ENCODE measurements at places on chromosomes 7 and 10.

- no peak for DNase-seq
These were observed 6.0 kb downstream of the IL15RA start for GRCh38 chr10:5971315-5971832.

GRCh38 chr7:133039614-133040013 lies 42.3 kb downstream of the CHCHD3 start:
- DNase-seq: no peak

DNA sequence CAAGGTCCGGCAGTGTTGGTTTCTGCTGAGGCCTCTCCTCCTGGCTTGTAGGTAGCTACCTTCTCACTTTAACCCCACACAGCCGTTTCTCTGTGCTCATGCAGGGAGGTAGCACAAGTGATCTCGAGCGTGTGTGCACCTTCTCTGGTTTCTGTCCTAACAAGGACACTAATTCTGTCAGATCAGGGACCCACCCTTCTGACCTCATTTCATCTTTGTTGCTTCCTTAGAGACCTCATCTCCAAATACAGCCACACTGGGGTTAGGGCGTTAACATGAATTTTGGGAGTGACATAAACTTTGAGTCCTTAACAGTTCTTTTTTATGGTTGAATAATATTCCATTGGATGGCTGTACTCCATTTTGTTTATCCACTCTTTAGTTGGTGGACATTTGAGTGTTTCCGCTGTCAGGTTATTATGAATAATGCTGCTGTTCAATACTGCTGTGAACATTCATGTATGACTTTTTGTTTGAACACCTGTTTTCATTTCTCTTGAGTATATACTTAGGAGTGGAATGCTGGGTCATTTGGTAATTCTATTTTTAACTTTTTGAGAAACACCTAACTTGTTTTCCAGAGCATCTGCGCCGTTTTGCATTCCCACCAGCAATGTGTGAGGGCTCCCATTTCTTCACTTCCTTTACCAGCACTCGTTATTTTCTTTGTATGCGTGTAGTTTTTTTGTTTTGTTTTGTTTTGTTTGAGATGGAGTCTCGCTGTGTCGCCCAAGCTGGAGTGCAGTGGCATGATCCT lies 57.5 kb downstream of the LCOR start:
- no peak for DNase-seq

- DNase-seq: no peak
These were observed 204.5 kb upstream of the GHITM start for GRCh38 chr10:83934641-83935338.

- no peak for DNase-seq
These were observed 80.4 kb upstream of the CDK6 start for GRCh38 chr7:92916770-92917224.

DNA sequence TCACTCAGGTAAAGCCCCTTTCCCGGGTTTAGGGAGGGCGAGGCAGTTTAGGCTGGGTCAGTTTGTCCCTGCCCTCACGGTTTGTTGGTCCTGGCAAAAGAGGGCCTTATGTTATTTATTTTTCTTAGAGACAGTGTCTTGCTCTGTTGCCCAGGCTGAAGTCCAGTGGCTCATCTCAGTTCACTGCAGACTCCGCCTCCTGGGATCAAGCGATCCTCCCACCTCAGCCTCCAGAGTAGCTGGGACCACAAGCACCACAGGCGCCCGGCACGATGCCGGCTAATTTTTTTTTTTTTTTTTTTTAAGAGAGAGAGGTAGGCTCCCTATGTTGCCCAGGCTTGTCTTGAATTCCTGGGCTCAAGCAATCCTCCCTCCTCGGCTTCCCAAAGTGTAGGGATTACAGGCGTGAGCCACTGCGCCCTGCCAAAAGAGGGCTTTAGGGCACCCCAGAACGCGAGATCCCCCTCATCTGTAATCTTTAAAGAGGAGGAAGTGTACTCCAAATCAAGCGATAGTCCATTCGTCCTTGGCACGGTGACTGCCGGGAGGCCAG lies 626 bp upstream of the BMS1 start:
- peak; percentile 21 for DNase-seq

GRCh38 chr10:75018686-75019307 lies 92.7 kb upstream of the SAMD8 start:
- no peak for DNase-seq

GRCh38 chr7:76016191-76016947 lies 22.0 kb upstream of the TMEM120A start:
- no peak for DNase-seq

- DNase-seq: no peak
These were observed 243.0 kb upstream of the VWC2 start for GRCh38 chr7:49530481-49530880.

DNA sequence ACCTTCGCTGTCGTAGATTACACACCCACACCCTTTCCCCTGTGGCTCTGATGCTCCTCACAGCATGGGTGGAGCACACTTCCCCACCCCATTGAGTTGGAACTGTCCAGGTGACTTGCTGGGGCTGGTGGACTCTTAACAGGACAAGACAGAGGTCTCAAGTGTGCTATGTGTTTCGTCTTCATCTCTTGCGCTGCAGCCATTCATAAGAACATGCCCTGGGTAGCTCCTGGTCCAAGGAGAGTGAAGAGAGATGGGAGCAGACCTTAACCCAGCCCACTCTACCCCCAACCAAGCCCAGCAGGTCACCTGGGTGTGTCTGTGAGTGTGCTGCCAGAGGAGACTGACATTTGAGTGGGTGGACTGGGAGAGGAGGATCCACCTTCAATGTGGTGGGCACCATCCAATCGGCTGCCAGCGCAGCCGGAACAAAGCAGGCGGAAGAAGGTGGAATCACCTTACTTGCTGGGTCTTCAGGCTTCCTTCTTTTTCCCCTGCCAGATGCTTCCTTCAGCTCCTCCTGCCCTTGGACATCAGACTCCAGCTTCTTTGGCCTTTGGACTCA lies 112.4 kb downstream of the HTR5A start:
- DNase-seq: no peak

DNA sequence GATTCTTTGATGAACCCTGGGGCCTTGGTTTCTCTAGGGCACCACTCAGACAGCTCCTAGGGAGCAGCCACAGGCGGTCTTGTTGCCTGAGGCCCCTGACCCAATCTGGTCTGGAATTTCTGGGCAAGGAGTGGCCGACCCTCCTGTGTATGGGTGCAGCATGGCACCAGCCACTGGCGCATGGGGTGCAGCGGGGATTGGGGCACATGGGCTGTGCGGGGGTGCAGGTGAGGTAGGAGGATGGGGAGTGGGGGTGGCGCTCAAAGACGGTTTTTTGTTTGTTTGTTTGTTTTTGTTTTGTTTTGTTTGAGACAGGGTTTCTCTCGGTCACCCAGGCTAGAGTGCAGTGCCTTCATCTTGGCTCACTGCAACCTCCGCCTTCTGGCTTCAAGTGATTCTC lies 62.3 kb downstream of the HTR5A start:
- no peak for DNase-seq

DNA sequence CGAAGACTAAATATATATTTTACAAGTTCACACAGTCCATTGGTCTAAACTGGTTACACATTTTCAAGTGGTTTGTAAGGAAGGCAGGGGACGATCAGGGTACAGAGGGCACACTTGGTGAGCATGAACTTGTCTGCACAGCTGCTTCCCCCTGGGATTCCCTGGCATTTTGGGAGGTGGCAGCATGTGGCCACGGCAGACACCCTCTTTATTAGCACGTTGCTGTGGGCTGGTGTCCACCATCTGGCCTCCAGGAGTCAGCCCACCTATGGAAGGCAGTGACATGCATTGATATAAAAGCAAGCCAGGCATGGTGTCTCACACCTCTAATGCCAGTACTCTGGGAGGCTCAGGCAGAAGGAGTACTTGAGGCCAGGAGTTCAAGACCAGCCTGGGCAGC lies 350.2 kb downstream of the TYW1 start:
- no peak for DNase-seq

GRCh38 chr7:54996391-54996790 lies 22.4 kb upstream of the EGFR start:
- no peak for DNase-seq

GRCh38 chr7:148588670-148589131 lies 1.9 kb upstream of the C7orf33 start:
- no peak for DNase-seq

DNA sequence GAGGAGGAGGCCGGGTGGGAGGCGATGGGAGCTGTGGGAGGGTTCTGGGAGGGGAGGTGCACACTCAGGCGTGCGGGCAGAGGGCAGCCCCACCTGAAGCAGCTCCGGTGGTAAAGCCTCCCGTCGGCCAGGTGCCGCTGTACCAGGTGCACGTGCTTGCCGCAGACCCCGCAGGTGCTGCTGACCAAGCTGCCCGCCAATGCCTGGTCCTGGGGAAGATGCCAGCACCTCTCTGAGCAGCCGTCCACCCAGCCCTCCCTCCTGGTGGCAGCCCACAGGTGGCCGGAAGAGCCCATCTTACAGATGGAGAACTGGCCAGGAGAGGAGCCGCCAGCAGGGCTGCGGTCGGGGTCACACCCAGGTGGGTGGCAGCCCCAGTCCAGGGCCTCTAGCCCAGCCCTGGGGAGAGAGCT lies 12.6 kb downstream of the MICALL2 start:
- no peak for DNase-seq

DNA sequence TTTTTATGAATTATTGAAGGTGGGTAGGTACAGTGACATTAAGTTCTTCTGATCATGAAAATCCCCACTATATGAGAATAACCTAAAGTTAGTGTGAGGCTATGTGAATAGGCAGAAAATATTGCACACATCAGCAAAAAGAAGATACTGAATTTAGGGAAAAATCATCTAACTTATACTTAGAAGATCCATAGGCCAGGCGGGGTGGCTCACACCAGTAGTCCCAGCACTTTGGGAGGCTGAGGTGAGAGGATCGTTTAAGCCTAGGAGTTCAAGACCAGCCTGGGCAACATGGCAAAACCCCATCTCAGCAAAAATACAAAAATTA lies 49.5 kb upstream of the ARHGAP12 start:
- DNase-seq: no peak

GRCh38 chr10:119737823-119738222 lies 12.0 kb downstream of the INPP5F start:
- DNase-seq: no peak

- DNase-seq: no peak
These were observed 67.8 kb upstream of the PDCD4 start for GRCh38 chr10:110803830-110804338.

DNA sequence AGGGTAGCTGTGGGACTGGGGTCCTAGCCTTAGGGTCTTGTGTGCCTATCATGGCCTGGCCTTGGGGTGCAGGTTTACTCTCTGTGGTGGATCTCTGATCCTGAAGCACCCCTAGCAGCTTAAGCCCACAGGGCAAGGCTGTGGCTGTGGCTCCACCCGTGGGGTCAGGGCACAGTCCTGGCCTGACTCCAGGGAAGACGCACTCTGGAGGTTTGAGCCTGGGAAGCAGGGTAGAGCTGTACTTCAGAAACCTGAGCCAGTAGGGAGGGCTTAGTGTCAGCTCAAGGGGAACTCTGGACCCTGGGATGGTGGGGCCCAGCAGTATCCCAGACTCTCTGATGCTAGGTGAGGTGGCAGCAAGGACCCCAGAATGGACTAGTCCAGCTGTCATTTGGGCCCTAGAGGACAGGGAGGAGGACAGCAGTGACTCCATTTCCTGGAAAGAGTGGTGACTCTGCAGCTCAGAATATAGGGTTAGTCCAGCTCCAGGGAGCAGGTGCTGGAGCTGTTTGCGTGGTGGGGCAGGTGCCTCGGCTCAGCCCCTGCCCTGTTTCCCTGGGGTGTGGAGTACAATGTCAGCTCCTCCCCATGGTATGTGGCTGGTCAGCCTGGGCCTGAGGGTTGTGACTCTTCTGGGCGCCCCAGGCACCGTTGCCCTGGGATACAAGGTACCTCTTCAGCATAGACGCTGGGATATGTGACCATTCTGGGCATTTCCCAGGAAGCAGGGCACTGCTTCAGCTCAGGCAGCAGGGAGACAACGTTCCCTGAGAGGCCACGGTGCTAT lies 15.8 kb downstream of the GTPBP4 start:
- no peak for DNase-seq

- no peak for DNase-seq
These were observed 146.1 kb upstream of the TCF7L2 start for GRCh38 chr10:112803961-112804401.

- DNase-seq: no peak
These were observed 94.9 kb upstream of the TCF7L2 start for GRCh38 chr10:112855134-112855533.

- DNase-seq: no peak
These were observed 5.9 kb upstream of the BHLHA15 start for GRCh38 chr7:98205162-98205845.

GRCh38 chr10:1036341-1036791 lies 10.7 kb upstream of the IDI2 start:
- no peak for DNase-seq

DNA sequence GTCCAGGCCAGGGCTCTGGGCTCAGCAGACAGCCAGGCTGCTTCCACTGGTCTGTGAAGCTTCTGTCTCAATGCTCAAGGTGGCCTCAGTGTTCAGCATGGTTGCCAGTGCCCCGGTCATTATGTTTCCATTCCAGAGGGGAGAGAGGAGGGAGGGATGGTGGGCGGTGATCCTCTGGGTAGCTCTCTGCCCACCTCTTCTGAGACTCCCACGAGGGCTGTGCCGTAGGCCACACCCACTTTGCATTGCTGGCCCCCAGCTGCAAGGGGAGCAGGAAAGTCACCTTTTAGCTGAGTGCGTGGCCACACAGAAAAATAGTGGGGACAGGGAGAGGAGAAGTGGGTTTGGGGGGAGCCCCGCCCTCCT lies 42.5 kb downstream of the FOXK1 start:
- DNase-seq: no peak
